Activated CD4-positive, alpha-beta T cell treated with anti-CD3 and anti-CD28 coated beads, Interleukin-2, amount 50 U/mL, for 16 hours (primary cell): ENCODE measurements at places on chromosomes 5 and 9.

GRCh38 chr5:72470826-72471225 is 36.4 kb downstream of the ZNF366 start:
- no peak for DNase-seq

DNA sequence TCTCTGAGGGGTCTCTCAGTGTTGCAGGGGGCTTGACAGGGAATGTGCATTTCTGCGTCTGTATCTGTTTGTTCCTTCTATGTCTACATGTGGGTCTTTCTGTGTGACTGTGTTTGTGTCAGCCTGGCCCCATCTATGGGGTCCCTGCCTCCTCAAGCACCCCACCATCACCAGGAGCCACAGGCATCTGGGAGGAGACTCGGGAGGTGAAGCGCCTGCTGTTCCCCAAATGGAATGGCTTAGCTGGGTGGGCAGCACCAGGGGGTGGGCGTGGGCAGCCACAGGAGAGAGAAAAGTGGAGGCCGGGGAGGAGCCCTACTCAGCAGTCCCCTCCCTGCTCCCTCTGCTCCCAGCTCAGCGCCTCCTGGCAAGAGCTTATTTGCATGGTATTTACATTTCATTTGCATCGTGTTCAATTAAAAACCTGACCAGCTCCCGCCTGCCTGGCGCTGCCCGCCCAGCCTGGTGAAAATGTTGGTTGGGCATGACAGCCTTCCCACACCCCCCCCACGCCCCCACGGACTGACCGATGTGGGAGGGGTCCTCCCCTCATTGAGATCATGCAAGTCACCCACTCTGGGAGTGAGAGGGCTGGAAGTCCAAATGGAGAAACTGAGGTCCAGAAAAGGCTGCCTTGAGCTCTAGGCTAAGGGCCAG is 50.5 kb downstream of the CXXC5 start:
- no peak for DNase-seq

DNA sequence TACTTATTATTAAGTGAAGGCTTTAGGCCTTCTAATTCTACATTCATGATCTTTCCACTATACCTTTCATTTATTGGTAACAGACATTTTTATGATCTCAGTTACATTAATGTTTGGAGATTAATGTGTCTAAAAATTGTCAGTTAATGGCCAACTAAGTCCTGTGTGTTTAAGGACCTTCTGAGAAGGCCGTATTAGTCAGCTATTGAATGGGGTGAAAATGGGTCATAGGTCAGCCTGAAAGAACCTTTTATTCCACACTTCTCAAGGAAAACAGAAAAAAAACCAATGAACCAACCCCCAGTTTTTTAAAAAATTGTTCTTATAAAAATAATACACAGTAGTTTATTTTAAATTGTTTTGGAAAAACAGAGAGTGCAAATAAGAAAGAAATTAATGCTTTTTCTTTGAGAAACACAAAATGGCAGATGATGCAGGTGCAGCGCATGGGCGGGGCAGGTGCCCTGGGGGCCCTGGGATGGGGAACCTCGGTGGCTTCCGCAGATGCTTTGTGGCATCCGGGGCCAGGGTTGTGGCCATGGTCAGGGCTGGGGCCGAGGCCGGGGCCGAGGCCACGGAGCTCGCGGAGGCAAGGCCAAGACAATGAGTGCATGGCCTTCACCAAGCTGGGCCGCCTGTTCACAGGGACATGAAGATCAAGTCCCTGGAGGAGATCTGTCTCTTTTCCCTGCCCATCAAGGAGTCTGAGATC is 141.9 kb downstream of the SPATA31D1 start:
- DNase-seq: no peak

- DNase-seq: no peak
These were observed 58.8 kb downstream of the SNX30 start for GRCh38 chr9:112809351-112809848.

DNA sequence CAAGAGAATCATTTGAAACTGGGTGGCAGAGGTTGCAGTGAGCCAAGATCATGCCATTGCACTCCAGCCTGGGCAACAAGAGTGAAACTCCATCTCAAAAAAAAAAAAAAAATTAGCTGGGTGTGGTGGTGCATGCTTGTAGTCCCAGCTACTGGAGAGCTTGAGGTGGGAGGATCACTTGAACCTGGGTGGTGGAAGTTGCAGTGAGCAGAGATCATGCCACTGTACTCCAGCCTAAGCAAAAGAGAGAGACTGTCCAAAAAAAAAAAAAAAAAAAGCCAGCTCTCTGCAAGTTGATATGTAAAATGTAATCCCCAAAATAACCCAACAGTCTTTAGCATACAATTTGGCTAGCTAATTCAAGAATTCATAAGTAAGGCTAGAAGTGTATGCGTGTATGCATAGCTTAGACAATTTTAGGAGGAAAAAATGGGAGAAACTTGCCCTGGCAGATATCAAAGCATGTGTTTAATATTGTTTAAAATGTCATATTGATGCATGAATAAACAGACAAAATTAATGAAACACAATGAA is 36.3 kb downstream of the C5orf22 start:
- DNase-seq: no peak

GRCh38 chr9:35861161-35861897 is 8.9 kb downstream of the OR13J1 start:
- DNase-seq: no peak

- no peak for DNase-seq
These were observed 264.9 kb upstream of the TNC start for GRCh38 chr9:115382865-115383264.

GRCh38 chr5:166677891-166678290 is 1613.6 kb upstream of the WWC1 start:
- no peak for DNase-seq

- DNase-seq: peak; percentile 32
These were observed 569 bp downstream of the CAMK4 start for GRCh38 chr5:111224561-111225345.
